ENCODE measurements at places on chromosomes 4 and X. TPM values are rescaled to one million over a fixed set of nuclear protein-coding genes. Genes with fewer than 3 reads are reported as not detected.

DNA sequence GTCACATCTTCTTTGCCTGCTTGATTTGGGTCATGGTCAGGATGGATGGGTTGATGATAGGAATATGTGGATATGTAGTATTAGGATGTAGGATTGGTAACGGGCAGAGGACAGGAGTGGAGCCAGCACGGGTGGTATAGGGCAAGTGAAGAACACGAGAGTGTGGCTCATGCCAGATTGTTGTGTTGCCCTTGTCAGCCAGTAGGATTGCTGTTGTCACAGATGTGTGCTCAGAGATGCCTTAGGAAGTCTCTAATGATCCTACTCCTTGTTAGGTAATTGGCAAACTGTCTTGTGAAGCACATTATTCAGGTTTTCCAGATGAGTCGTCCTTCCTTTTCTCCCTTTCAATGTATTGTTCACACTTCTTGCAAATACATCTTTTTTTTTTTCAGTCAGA is 5.5 kb downstream of the ATP10D start:
- DNase-seq, result no peak

DNA sequence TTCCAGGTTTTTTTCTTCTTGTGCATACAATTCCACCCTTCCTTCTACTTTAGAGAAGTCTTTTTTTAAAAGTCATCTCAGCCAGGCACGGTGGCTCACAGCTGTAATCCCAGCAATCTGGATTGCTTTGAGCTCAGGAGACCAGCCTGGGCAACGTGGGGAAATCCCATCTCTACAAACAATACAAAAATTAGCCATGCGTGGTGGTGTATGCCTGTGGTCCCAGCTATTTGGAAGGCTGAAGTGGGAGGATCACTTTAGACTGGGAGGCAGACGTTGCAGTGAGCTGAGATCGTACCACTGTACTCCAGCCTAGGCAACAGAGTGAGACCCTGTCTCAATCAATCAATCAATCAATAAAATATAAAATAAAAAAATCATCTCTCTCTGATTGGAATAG is 14.8 kb downstream of the ELOVL6 start:
- no peak for DNase-seq

DNA sequence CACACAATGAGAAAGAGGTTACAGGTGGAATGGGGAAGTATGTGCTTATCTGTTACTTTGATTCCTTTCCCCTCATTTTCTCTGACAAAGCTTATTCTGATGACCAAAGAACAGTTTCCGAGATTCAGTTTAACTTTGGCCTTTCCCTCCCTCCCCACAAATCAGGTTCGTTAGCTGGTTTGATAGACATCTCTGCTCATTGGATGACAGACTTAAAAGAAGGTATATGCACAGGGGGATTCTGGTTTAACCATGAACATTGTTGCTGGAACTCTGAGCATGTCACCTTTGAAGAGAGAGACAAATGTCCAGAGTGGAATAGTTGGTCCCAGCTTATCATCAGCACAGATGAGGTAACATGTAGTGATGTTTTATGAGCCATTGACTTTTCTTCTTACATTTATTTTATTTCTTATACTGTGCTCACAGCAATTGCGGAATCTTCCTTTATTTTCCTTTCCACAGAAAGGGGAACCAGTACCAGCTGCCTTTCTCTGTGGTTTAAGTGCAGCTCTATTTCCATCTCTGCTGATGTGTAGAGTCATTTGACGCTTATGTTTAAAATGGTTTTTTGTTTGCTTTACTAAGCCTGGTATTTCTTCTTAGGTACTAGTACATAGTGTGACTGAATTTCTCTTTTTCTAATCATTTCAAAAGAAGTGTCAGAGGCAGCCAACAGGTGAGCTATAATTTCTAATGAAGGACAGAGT is 125.0 kb downstream of the AKAP4 start:
- DNase-seq, result no peak

- DNase-seq, result no peak
These were observed 62.7 kb upstream of the PHKA2 start for GRCh38 chrX:19046343-19047215.

The FGF13 gene
- 10.4 TPM for total RNA-seq

The RPA4 gene
- 2.7 TPM for total RNA-seq
